ENCODE measurements at places on chromosomes 3 and 15.

DNA sequence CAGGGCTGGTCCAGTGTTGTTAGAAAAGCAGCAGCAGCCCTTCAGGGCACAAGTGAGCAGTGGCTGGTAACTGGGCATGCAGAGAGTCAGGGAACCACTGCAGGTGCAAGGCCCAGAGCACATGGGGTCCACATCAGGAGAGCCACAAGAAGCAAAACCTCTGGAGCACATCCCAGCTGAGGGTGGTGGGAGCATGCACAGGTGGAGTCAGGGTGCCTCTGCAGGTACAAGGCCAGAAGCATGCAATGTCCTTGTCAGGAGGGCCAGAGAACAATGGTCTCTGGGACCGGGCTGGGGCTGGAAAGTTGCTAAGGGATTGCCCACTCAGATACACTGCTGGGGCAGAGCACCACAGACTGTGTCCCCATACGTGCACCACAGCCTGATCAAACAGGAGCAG lies 226.1 kb upstream of the UBE2E2 start:
- DNase-seq: no peak

GRCh38 chr3:24401811-24402185 lies 92.9 kb downstream of the THRB start:
- no peak for DNase-seq

DNA sequence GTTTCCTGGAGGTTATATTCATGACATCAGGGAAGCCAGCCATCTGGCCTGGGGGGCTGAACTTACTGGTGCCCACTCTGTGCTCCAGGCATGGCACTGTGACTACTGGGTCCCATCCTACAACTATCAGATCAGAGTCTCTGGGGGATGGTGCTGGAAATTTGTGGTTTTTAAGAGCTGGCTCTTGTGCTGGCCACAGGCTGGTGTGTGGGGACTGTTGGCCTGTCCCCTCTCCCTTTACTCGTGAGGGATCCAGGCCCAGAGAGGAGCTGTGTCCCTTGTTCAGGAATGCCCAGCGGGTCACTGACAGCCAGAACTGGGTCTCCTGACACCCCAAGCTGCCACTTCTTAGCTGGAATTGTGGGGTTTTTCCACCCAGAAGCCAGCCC lies 44.5 kb upstream of the SEC22A start:
- no peak for DNase-seq

DNA sequence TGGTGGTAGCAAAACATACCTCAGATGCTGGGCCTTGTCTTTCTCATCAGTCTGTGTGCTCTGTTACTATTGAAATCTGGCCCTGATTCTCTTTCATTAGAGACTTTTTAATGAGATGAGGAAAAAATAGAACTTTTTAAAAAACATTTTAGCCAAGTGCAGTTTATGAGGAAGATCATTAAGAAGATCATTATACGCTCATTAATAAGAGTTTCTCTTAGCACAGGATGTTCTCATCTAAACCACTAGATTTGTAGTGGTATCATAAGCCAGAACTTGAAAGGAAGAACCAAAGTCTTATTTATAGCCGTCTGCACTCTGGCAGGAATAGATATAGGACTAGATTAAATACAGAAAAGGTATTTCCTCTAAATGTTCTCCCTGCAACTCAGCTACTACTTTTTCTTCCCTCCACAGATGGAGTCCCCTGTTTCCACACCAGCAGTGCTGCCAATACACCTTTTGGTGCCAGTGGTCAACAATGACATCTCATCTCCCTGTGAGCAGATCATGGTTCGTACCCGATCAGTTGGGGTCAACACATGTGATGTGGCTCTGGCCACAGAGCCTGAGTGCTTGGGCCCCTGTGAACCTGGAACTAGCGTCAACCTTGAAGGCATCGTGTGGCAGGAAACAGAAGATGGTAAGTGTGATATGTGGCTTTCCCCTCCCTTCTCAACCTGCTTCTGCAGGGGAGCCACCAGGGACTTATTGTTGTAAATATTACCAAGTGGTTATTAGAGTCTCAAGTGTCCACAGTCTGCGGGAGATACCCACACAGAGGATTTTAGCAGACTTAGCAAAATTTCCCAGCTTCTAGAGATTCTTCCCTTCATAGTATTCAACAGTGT lies 152.8 kb downstream of the RBPMS2 start:
- no peak for DNase-seq

DNA sequence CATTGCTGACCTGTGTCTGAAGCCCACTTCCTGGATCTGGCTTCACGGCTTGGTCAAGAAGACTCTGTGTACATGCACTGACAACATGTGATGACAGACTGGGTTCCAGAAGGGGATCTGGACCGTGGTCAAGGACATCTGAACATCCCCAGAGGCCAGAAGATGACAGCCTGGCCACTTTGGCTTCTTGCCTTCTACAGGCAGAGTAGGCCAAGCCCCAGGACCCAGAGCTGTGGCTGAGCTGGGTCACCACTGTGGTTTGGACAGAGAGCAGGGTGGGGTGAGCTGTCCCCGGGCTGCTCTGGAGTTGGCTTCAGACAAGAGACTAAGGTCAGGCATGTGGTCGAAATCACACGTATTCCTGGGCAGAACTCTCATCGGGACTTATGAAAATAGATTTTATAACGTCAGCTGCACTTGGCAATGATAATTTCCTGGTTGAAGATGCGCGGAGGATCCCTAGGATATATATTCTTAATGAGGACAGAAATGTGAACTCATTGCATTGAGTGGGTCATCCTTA lies 114.1 kb upstream of the FRMD4B start:
- DNase-seq: no peak
